ENCODE measurements at places on chromosomes 12 and 14.

DNA sequence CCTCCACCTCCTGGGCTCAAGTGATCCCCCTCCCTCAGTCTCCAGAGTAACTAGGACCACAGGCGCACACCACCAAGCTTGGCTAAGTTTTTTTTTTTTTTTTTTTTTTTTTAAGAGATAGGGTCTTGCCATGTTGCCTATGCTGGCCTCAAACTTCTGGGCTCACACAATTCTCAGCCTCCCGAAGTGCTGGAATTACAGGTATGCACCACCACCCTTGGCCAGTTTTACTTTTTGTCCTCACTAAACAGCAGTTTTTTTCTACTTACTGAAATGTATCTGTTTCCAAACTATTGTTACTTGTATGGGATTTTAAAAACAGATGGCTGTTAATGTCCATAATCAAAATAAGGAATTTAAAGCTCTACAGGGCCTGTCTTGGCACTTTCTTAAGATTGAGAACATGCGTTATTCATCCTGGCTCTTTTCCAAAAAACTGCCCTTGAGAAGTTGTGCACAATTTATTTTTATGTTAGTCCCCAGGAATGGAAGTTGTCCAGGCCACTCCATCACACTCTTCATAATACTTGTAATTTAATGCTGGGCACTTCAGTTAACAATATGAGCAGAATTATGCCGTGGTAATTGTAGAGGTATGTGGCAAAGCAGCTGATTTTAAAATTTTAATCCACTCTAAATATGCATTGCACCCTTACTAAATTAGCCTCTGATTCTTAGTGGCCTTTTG is 51.9 kb upstream of the REP15 start:
- no peak for DNase-seq

- no peak for DNase-seq
Measured at GRCh38 chr12:104588921-104589590, 132.3 kb downstream of the CHST11 start.

GRCh38 chr12:131732996-131733615 is 22.2 kb downstream of the SFSWAP start:
- no peak for DNase-seq

- DNase-seq, result no peak
Measured at GRCh38 chr14:57182760-57183503, 85.8 kb downstream of the EXOC5 start.

- no peak for DNase-seq
Measured at GRCh38 chr14:89572596-89573398, 155.8 kb upstream of the FOXN3 start.

All from activated CD4-positive, CD25-positive, alpha-beta regulatory T cell treated with anti-CD3 and anti-CD28 coated beads, Interleukin-2, amount 50 U/mL, for 72 hours (primary cell).